SIG-M5 (cell line): ENCODE measurements at places on chromosomes 6 and 20.

DNA sequence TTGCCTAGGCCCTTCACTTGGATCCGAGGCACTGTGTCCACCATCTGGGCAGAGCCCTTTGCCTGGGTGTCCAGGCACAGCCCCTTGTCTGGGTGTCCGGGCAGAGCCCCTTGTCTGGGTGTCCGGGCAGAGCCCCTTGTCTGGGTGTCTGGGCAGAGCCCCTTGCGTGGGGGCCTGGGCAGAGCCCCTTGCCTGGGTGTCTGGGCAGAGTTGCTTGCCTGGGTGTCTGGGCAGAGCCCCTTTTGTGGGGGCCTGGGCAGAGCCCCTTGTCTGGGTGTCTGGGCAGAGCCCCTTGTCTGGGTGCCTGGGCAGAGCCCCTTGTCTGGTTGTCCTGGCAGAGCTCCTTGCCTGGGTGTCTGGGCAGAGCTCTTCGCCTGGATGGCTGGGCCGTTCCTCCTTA is 443.4 kb upstream of the CDH4 start:
- DNase-seq, result no peak

GRCh38 chr20:25544311-25544710 is 41.0 kb downstream of the NINL start:
- DNase-seq, result no peak

DNA sequence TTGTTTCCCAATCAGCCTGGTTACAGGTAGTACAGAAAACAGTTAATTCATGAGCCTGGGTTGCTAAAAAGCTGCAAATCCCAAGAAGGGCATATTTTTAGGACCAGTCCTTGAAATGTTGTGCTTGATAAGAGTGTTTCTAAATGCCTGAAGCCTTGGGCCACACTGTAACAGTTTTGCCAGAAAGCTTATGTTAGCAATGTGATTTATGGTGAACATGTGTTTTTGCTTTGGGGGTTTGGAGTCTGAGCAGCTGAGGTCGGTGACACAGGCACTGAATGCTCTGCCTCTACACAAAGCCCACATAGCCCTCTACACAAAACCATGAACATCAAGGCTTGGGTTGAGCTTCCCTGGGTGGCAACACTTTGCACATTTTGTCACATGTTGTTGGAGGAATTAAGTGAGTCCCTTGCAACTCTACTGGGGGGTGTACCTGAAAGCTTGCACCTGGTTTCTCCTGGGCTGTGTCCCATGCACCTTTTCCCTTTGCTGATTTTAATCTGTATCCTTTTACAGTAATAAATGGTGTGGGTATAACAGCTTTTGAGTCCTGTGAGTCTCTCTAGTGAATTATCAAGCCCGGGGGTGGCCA is 22.2 kb downstream of the AHI1 start:
- DNase-seq, result no peak

GRCh38 chr6:122009000-122009350 is 390.5 kb upstream of the HSF2 start:
- DNase-seq, result no peak

DNA sequence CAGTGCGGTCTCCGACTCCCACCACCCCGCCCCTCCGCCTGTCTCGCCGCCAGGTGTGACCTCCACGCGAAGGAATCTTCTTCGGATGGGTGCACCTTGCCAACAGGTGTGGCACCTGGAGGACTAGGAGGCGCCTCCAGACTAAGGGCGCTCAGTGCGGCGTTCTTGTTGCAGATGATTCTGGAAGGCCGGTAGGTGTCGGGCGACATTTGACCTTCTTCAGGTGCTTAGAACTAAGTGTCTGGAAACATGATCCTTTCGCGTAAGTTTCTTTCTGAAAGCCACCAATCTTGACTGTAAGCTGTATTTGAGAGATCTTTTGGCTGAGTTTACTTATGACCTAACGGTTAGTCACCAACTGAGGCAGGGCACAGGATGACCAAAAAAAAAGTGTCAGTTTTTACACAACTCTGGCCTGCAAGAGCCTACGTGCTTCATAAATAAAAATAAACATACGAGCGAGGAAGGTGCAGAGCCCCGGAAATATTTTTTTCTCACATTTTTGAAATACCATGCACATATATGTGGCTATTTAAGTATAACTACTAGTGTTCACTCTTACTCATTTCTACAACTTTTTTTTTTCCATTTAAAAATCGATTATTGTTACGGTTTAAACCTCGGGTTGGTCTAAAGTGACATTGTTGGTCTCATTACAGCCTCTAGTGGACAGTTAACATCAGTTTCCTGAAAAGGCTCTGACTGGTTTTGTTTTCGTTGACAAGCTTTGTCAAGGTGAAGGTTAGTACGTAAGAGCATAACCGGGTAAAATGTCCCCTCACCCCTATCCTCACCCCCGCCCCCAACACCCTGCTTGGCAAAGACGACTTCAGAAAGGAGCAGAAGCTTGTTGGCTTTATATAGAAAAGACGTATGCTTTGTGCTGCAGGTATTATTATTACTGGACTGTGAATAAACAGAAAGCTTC is 1.6 kb upstream of the ATXN1 start:
- no peak for DNase-seq

DNA sequence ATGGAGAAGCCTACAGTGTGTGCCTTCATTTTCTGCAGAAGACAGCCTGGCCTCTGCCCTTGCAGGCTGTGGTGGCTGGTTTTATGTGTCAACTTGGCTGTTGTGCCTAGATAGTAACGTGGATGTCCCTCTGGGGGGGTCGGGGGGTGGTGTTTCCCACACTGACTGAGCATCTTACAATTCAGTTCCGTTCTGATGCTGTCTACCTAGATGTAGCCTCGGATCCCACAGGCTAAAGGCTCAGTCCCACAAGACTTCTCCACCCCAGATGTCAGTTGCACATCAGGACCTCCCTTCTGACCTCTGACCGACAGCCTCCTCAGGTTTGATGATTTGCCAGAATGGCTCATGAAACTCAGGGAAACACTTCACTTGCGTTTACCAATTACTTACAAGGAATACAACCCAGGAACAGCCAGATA is 4.4 kb downstream of the PYGB start:
- DNase-seq, result no peak

GRCh38 chr20:56974499-56975250 is 291.8 kb downstream of the BMP7 start:
- no peak for DNase-seq

DNA sequence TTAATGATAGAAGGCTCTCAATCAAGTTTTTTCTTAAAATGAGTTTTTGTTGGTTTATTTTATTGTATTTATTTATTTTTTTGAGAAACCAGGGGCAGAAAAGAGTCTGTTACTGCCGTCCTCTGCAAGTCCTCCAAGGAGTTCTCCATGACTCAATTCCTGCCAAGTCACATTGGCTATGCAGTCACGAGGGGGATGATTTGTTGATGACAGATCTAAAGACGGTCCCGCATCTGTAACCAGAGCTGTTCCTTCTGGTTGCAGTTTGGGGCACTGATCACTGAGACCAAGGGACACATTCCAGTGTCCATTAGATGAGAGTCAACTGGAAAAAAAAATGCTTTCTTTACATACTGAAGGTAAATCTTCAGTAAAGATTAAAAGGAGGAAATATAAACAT is 13.9 kb upstream of the TSHZ2 start:
- DNase-seq, result no peak

DNA sequence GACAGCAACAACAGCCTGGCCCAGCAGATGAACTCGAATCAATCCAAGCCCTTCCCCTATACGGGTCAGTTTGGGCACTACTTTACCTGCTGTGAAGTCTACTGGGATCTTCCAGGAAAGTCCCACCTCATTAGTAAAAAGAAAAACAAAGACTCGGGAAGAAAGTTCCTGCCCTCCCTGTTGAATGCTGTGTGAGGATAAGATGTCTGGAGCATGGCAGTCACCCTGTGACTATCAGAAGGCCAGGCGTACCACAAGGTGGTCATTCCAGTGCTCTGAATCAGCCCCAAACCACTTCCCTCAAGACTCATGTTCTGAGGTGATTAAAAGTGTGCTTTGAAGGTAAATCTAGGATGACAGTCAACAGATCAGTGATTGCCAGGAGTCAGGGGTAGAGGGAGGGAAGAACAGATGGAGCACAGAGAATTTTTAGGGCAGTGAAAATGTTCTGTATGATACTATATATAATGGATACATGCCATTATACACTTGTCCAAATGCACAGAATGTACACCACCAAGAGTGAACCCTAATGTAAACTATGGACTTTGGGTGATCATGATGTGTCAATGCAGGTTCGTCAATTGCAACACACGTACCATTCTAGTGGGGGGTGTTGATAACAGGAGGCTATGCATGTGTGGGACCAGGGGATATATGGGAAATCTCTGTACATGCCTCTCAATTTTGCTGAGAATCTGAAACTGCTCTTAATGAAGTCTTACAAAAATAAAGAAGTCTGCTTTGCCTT is 14.7 kb downstream of the FKBP1A start:
- no peak for DNase-seq

- no peak for DNase-seq
Observed at GRCh38 chr6:98498866-98499265, 335.5 kb upstream of the POU3F2 start.

DNA sequence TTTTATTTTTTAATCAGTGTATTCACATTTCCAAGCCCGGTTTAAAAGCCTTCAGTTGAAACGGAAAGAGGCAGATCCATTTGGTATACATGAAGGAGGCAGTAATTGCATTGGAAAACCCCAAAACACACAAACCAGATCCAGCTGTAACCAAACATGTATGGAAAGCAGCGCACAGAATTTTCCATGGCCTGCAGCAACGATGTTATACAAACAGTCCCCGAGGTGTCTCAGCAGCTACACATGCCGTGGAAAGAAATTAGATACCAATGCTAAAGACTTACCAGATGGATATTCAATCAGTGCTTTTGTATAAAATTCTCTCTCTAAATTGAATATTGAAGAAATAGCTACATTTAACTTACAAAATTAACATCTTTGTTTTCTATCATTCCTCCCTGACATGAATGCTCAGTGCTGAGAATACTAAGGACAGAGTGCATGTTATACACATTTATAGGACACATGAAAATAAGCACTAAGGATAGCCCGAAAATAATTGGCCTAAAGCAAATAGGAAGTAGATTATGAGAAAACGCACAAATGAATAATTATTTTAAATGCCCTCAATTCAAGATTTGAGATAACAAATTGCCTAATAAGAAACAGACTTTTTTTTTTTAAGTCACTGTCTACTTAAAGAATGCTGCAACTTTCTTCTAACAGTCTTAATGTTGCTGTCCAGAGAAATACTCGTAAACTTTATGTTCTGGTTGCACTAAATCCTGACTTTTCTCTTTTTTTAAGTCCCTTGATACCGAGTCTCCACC is 713.1 kb downstream of the HDGFL1 start:
- no peak for DNase-seq

DNA sequence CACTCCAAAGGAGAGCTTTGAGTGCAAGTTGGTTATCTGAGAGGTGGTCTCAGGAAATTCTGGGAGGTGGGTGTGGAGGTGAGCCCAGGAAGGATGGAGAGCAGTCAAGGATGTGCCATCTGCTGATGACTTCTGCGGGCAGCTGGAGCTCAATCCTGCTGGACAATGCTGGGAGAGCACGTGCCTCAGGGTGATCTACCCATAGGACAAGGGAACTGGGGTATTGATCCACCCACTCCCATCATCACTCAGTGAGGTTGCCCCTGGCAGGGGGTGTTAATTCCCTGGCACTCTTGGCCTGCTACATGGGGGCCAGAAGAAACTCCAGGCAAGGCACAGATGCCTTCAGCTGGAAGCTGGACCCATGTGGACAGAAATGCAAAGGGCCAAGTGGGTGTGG is 7.1 kb upstream of the ZBP1 start:
- DNase-seq, result no peak

DNA sequence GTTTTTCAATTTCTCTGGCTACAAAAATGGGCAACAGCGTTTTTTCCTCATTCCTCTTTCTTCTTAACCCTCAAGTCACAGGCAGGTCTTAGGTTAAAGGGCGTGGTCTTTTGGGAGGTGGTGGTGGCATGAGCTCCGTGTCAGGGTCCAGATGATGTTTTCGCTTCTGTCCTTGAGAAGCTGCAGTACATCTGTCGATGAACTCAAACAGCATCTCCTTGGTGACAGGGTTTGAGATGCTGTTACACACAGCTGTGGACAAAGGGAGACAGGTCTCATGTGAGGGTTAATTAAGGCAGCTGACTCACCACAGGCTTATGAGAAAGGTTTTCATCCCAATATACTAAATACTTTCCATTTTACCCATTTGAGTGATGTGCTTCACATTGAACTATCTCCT is 350.8 kb downstream of the RNGTT start:
- no peak for DNase-seq

DNA sequence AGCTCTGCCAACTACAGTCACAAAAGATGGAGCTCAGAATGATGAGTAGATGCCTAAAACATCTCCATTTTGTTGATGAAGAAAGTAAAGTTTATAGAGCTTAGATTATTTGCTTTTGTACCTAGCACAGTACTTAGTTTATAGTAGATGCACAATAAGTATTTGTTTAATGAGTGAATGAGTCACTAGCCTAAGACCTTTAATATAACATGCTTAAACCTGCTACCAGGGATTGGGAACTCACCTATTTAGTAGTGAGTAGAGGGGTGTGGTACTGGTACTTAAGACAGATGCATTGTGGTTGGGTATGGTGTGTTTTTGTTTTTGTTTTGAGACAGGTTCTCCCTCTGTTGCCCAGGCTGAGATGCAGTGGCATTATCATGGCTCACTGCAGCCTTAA is 35.8 kb downstream of the TRIM38 start:
- DNase-seq, result no peak

DNA sequence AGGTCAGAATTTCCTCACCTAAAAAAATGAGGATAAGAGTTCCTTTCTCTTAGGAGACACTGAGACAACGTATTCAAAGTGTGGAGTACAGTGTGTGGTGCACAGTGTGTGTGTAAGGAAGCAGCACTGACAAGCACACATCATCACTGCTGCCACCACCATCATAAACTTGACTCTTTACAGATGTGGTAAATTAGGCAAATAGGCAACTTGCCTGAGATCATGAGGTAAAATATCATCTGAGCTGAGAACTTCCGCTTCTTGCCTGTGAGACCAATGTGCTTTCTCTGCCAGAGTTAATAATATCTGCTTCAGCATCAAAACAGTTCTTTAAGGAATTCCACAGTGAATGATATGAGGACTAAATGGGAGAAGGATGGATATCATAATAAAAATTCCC is 52.7 kb downstream of the LYRM4 start:
- DNase-seq, result no peak

GRCh38 chr6:150076196-150076893 is 7.4 kb upstream of the ULBP3 start:
- no peak for DNase-seq

DNA sequence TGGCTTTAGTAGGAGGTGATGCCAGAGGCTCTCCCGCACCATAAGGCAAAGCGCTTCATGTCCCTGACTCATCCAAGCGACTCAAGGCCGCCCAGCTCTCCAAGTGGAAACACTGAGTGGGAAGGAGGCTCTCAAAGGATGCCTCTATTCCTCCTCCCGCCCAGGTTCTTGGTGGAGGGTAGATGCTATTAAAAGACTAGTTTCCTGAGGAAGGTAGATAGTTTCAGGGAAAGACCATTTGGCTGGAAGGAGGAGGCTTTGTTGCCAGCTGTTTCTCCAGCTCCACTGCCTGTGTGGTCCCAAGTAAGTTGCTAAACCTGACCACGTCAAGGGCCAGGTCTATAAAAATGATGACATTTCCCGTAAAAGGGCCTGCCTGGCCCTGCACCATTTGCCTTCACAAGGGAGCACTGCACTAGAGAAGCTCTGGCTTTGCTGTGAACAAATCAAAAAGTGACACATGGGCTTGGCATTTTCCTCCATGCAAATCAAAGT is 48.2 kb downstream of the GMDS start:
- DNase-seq, result no peak

- no peak for DNase-seq
Observed at GRCh38 chr6:162408826-162409535, 318.6 kb downstream of the PRKN start.
